ENCODE measurements at places on chromosomes 2 and 18.

DNA sequence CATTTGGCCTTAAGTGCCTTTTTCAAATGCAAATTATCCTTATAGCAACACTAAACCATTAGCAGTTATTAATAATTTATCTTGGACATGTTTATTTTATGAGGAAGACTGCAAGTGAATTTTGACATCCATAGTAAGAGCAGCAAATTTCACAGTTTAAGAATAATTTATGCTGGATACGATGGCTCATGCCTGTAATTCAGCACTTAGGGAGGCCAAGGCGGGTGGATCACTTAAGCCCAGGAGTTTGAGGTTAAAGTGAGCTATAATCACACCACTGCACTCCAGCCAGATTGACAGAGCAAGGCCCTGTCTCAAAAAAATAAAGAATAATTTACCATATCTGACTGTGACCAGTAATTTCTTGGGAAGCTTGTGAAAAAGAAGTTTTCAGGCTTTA lies 286.2 kb downstream of the TMX3 start:
- DNase-seq = no peak

- no peak for DNase-seq
Measured at GRCh38 chr18:28136071-28136470, 40.9 kb downstream of the CDH2 start.

GRCh38 chr2:172134270-172134669 lies 31.6 kb upstream of the DLX2 start:
- DNase-seq = no peak

- DNase-seq = no peak
Measured at GRCh38 chr2:163990101-163990500, 254.3 kb upstream of the FIGN start.

GRCh38 chr2:199989822-199990221 lies 34.4 kb downstream of the MAIP1 start:
- DNase-seq = no peak

DNA sequence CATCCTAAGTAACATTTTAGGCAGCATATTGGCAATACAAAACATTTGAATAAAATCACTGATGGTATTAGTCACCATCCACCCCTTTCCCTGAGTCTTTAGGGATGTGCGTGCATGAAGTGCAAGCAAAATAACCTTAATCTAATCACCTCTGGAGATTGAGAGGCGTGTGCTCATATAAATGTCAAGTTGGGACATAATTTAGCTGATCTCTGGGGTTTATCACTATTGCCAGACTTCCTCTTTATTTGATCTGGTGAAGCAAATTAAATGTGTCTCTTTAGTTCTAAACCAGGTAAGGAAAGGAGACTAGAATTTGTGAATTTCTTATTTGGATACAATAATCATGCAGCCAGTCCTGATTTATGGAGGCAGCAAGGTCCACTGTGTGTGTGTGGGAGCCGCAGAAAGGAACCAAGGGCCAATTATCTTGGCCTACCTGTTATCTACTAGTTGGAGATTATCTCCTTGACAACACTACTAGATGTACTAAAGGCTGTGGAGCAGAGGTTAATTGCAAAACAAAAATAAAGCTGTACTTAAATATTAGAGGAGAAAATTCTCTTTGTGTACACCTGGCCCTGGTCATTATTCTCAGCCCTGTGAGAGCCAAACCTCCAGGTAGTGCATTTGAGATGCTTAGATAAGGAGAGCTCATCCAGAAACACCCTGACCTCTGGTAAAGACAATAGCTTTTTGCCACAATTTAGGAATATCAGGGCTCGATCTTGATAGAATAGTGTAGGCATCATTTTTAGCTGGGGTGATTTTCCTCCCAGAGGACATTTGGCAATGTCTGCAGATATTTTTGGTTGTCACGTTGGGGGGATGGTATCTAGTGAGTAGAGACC lies 78.2 kb downstream of the HRH4 start:
- DNase-seq = no peak

GRCh38 chr2:85998071-85998991 lies 107.4 kb downstream of the POLR1A start:
- DNase-seq = no peak

DNA sequence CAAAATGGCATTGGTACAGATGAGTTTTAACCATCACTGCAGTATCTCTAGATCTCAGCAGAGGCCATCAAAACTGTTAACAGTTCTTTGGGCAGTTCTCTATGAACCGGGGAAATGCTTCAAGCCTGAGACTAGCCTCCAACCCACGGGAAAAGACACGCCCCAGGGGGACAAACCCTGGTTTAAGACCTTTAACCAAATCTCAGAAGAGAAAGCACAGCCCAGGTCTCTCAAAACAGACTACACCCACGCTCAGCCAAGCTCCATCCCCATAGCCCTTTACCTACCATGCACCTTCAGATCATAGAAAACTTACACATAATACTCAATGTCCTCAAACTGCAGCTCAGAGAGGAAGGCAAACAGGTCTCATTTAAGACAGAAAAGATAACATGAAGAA lies 78.3 kb downstream of the TMEM163 start:
- DNase-seq = no peak

DNA sequence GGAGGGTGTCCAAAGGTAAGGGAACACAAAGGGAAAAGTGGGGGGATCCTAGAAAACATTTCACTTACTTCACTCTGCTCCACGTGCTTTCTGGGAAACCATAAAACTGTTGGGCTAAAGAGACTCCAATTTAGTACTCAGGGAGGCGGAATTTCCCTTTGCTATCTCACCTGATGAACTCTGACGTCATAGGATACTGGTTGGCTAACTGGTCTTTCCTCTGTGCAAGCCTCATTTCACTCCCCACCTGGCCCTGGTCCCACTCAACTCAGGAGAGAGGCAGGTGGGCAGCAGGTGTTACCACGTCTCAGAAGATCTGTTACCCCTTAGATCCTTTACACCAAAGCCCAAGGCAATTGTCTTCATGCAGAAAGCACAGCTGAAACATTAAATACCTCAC lies 51.8 kb upstream of the PMAIP1 start:
- peak; percentile 36 for DNase-seq

DNA sequence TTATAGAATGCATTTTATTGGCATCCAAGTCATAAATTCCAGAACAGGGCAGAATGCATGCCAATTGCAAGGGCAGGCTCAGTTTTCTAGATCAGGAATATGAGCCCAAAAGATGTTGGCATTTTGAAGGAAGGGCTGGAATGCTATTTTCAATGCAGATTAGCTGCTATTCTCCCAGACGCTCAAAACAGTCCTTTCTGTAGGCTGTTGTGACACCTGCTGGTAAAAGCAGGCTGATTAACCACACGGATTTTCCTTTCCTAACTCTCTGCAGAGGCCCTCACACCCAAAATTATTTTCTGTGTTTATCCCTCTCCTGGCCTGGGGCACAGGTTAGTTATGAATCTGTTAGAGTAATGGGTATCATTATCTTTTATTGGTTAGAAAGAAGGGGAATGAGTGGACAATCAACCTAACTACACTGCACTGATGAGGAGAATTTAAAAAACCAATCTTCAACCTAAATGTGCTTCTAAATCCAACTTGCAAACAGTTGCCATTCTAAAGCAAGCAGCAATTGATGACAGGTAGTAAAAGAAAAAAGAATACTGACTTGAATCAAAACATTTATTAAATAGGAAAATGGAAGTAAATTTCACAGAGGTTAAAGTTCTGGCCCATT lies 94.0 kb downstream of the PLA2R1 start:
- peak; percentile 17 for DNase-seq

DNA sequence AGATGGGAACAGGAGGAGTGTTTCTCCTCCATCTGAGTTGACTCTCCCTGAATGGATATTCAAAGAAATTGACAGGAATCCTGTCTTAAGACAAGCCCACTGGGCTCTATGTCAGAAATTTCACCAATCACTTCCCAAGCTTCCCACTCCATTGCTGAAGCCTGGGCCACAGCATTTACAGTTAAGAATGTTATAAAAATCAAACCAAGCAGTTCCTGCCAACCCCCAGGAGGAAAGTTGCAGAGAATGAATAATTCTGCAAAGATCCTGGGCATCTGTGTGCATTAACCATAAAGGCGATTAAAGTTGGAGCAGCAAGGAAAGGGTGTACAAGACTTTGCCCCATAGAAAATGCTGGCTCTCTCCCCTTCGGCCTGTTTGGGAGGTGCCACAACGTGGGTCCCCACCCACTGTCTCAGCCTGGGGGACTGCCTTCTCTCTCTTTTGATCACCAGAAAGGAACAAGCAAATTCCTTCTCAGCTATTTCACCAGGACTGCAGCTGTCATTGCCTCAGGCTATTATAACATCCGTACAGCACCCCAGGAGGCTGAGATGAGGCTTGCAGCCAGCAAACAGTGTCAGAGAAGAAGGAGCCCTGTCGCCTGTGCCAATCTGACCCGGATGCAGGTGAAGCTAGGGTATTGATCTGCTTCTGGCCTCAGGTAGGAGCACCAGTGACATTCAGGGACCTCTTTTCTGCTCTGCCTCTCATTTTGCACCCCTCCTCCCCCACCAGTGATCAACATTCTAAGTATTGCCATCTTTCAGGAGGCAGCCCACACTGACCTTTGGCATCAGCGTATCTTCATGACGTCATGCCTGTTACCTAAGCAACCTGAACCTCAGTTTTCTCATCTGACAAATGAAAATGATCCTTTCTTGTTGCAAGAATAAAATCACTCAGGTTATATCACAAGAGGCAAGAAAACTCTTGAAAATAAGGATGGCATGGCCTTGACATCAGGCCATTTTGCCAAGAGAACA lies 219.0 kb downstream of the SH3BP4 start:
- DNase-seq = no peak

DNA sequence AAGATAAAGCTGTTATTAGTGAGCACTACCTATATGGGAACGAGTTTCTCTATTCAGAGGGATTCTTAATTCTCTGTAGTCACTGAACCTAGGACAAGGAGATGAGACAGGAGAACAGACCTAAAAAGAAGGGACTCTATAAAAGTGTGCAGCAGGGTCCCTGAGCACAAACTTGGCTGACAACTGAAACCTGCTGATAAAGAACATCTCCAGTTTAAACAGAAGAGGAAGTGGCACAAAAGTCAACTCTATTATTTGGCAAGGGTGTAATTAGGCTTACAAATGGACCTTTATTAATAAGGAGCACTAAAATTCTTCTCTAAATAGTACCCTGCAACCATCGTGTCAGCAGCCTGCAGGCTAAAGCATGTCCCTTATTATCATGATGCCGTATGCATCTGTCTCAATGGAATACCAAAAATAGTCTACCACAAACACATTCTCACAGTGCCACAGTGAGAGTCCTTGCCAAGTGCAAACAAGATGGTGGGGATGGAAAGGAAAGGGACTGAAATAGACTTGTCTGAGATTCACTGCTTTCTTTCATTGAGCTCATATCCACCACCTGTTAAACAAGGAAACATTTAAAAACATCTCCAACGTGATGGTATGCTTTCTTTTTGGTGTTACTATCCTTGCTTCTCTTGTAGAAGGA lies 260.2 kb downstream of the INSIG2 start:
- DNase-seq = no peak

GRCh38 chr18:56390626-56391025 lies 247.8 kb downstream of the TXNL1 start:
- DNase-seq = no peak

DNA sequence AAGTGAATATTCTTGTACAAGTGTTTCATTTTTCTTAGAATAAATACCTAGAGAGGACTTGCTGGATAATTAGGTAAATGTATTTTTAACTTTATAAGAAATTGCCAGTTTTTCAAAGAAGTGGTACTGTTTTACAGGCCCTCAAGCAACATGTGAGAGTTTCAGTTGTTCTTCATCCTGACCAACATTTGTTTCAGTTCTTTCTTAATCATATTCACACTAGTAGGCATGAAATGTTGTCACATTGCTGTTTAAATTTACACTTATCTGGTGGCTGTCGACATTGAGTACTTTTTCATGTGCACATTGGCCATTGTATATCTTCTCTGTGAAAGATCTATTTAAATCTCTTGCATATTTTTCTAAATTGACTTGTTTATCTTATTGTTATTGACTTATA lies 178.1 kb downstream of the ACOXL start:
- DNase-seq = no peak

DNA sequence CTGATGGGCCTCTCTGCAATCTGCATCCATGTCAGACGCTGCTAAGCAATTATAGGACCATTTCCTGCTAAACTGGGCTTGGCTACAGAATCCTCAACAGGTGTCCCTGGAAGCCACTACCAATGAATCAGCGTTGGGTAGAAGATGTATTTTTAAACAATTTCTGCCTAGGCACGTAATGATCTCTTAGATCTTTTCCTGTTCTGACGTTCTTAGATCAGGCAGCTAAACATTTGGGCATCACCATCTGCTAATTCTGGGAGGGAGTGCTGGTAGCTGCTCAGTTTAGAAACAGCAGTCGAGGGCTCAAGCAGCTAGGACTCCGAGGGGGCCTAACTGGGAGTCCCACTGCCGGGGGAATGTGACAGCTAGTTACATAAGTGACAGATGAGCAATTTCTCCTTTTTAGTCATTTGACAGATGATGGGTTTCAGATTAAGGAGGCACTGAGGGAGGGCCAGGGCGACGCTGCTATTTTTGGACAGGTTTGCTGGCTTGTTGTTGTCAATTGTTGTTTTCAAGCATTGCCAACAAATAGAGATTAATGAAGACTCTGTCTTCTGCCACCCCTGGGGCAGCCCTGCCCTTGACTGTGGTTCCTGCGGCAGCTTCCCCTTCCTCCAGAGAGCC lies 92.7 kb downstream of the MRO start:
- no peak for DNase-seq

DNA sequence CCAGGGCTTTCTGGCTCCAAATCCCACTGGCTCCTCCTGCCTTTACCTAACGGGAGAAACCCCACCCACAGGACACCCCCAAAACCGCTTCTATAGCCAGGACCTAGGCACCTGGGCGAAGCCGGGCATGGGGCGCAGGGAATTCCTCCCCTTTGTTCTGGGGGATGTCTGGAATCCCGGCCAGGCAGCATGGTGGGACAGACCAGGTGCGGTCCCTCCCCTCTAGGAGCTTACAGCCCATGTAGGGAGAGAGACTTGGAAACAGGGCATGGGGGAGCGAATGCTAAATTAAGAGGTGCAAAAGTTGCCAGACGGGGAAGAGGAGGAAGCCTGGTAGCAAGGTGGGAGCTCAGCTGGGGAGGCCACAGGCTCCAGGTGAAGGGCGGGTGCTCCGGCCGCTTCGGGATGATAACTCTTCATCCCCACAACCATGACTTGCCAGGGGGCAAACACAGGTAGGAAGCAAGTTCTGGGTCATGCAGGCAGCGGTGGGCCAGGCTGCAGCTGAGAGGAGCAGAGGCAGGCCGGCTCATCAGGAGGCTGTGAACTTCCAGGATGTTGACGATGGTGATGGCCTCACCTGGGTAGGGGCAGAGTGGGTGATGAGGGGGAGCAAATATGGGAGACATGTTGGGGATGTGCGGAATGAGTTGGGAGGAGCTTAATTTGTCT lies 1.3 kb downstream of the TMEM37 start:
- DNase-seq = no peak

GRCh38 chr2:10768063-10768507 lies 44.5 kb downstream of the PDIA6 start:
- no peak for DNase-seq

- no peak for DNase-seq
Measured at GRCh38 chr2:171407676-171408044, 26.1 kb downstream of the METTL8 start.

GRCh38 chr2:184685999-184686841 lies 87.9 kb downstream of the ZNF804A start:
- no peak for DNase-seq
